ENCODE measurements at places on chromosomes 4 and X. TPM values are rescaled to one million over a fixed set of nuclear protein-coding genes. Genes with fewer than 3 reads are reported as not detected.

DNA sequence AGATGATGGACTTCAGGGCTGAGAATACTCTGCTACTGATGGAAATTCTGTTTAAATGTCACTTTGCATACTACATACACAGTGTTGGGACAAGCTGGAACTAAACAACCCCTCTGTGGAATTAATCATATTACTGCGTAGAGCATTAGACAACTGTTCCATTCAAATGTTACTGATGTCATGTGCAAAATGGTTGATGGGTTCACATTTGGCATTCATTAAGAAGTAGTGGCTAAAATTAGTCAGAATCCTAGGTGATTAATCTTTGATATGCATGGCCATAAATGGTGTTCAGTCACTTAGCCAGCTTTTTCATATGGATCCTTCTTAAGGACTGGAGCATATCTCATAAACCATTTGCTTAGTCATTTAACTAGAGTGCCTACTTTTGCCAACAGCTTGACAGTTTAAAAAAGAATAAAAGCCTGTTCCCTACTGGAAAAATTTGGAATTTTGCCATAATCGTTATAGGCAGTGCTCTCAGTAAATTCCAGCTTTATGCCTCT lies 105.2 kb downstream of the RNF150 start:
- no peak overlapping the region for H3K27ac ChIP-seq
- no peaks in the 10 kb centered on the region for H3K27me3 ChIP-seq
- H3K36me3 ChIP-seq, result no peaks in the 10 kb centered on the region
- DNase-seq, result no peak
- H3K4me3 ChIP-seq, result no peak overlapping the region

DNA sequence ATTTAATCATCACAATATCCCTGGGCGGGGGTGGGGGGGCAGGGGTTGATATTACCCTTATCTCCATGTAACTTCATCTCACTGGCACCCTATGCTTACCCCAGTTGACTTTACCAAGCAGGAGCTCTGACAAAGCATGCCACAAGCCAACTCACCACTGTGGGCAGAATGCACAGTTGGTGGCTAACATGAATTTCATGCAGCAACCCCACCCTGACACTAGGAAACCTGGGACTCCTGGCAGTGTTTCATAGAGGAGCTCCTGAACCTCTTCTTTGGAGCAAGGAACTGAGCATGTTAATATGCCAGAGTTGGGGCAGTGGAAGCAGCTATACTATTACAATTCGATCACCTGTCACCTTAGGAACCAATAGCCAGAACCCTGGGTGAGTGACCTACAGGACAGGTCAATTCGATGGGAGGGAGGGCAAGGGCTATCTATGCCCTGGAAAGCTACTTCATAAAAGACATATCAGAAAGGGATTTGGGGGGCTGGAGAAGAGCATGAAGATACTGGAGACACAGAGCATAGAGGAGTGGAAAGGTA lies 97.2 kb upstream of the ACSL4 start:
- no peaks in the 10 kb centered on the region for H3K36me3 ChIP-seq
- H3K27me3 ChIP-seq, result no peaks in the 10 kb centered on the region
- no peaks in the 10 kb centered on the region for H3K4me1 ChIP-seq
- no peak overlapping the region for H3K4me3 ChIP-seq
- no peak overlapping the region for H3K27ac ChIP-seq

GRCh38 chrX:12901486-12901885 lies 4.9 kb upstream of the TLR8 start:
- peak; percentile 67 for DNase-seq
- H3K36me3 ChIP-seq, result no peaks in the 10 kb centered on the region
- H3K27ac ChIP-seq, result no peak overlapping the region

DNA sequence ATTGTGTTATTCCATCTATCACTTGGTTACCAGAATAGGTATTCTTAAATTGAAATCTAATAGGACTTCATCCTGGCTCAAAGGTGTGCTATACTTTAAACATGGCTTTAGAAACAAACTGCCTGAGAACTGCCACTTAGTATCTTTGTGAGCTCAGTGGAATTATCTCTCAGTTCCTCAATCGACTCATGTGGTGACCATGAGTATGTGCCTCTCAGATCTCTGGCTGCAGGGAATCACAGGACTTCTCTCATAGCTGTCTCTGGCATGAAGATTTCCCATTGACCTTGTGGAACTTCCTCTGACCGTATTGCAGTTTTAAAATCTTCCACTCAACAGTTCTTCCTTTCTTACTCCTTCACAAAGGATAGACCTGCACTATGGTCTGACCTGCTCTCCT lies 681.9 kb upstream of the BOD1L1 start:
- DNase-seq, result no peak
- no peaks in the 10 kb centered on the region for H3K27me3 ChIP-seq
- H3K4me1 ChIP-seq, result no peaks in the 10 kb centered on the region
- H3K36me3 ChIP-seq, result no peaks in the 10 kb centered on the region
- no peak overlapping the region for H3K4me3 ChIP-seq

DNA sequence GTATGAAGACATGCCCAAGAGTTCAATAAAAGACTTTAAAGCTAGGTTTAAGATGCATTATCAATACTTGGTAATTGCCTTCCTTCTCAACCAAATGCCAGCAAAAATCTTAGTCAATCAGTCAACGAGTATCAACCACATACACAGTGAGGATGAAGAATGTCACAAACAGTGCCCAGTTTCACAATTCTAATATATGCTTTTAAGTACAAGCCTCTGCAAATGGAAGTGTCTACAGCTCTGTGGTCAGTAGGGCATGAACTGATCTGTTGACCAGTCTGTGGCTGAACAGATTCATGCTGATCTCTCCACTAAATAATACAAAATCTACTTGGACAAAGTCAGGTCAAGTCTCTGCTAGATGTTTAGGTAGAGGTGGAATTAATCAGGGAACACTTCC lies 27.9 kb downstream of the PPARGC1A start:
- H3K36me3 ChIP-seq, result no peaks in the 10 kb centered on the region
- H3K4me1 ChIP-seq, result peaks cover 2% of the 10 kb centered on the region
- DNase-seq, result no peak
- no peak overlapping the region for H3K4me3 ChIP-seq
- no peaks in the 10 kb centered on the region for H3K27me3 ChIP-seq

Gene PAPSS1
- total RNA-seq, result 70.8 TPM

DNA sequence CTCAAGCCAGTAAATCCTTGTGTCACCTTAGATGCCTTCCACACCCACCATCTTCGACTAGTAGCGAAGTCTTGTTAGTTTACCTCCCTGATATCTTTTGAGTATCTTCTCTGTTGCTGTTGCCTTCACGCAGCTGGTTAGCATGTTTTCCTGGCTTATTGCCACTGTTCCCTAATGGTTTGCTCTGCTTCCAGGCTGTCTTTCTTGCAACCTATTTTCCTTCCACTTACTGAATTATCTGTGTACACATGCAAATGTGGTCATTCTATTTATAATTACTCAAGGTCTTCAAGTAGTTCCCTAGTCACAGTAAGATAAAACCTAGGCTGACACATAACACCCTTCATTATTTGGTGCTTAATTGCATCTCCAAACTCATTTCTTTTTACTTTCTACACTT lies 89.5 kb downstream of the UGT8 start:
- no peak overlapping the region for H3K27ac ChIP-seq
- no peak for DNase-seq
- H3K27me3 ChIP-seq, result no peaks in the 10 kb centered on the region
- no peak overlapping the region for H3K4me3 ChIP-seq
- no peaks in the 10 kb centered on the region for H3K4me1 ChIP-seq
- H3K36me3 ChIP-seq, result no peaks in the 10 kb centered on the region

GRCh38 chr4:16686195-16686594 lies 212.2 kb downstream of the LDB2 start:
- H3K27me3 ChIP-seq, result no peaks in the 10 kb centered on the region
- H3K27ac ChIP-seq, result no peak overlapping the region
- no peak overlapping the region for H3K4me3 ChIP-seq
- H3K36me3 ChIP-seq, result no peaks in the 10 kb centered on the region
- DNase-seq, result no peak
- no peaks in the 10 kb centered on the region for H3K4me1 ChIP-seq

- no peak overlapping the region for H3K27ac ChIP-seq
- no peaks in the 10 kb centered on the region for H3K27me3 ChIP-seq
- DNase-seq, result no peak
- H3K4me3 ChIP-seq, result no peak overlapping the region
Measured at GRCh38 chrX:138923805-138924204, 212.3 kb upstream of the FGF13 start.

Gene CPZ
- 6.7 TPM for total RNA-seq

Gene PABPC1L2B
- not detected for total RNA-seq

Gene HTN3
- total RNA-seq, result not detected

GRCh38 chrX:65601530-65602220 lies 65.8 kb upstream of the MSN start:
- H3K27me3 ChIP-seq, result no peaks in the 10 kb centered on the region
- H3K4me1 ChIP-seq, result peaks cover 19% of the 10 kb centered on the region
- DNase-seq, result peak; percentile 86
- H3K27ac ChIP-seq, result peak overlapping the region; percentile 86
- H3K36me3 ChIP-seq, result no peaks in the 10 kb centered on the region
- H3K4me3 ChIP-seq, result no peak overlapping the region

GRCh38 chrX:153903238-153903980 lies 1.1 kb upstream of the AVPR2 start:
- H3K36me3 ChIP-seq, result no peaks in the 10 kb centered on the region
- DNase-seq, result no peak
- no peak overlapping the region for H3K27ac ChIP-seq

DNA sequence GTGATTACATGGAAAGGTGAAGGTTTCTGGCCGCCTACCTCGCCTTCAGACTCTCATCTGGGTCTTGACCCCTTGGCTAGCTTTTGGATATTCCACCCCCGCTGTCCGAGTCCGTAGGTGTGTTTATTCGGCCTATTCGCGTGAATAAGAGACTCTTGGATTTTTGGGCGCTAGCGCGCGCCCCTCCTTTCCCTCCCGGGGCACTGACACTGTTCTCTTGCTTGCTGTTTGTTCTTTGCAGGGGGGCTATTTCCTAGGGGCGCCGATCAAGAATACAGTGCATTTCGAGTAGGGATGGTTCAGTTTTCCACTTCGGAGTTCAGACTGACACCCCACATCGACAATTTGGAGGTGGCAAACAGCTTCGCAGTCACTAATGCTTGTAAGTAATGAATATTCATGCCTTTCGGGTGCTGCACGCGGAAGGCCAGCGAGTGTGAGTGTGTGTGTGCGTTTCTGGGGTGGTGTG lies 932 bp downstream of the GRIA2 start:
- H3K4me1 ChIP-seq, result peaks cover 3% of the 10 kb centered on the region
- H3K36me3 ChIP-seq, result no peaks in the 10 kb centered on the region
- H3K27ac ChIP-seq, result no peak overlapping the region
- no peak overlapping the region for H3K4me3 ChIP-seq
- DNase-seq, result no peak
- peaks cover 43% of the 10 kb centered on the region for H3K27me3 ChIP-seq

DNA sequence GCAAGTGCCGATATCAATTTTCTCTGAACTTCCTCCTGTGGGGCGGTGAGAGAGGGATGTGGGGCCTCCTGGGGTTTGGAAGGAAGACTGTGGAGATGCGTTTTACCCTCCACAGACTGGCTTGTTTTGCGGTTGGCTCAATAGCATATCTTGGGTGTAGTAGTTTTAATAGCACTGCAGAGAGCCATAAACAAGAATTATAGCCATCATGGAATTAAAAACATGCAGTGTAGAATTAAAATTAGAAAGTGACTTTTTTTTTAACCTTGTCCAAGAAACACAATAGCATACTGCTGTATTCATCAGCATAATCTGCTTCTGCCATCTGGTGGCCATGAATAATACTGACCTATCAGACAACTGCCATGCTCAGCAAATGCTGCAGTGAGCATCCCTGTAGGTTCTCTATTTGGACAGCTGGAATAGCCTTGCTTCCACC lies 47.3 kb upstream of the SCML1 start:
- H3K27ac ChIP-seq, result no peak overlapping the region
- H3K4me1 ChIP-seq, result no peaks in the 10 kb centered on the region
- no peak overlapping the region for H3K4me3 ChIP-seq
- no peaks in the 10 kb centered on the region for H3K36me3 ChIP-seq
- no peaks in the 10 kb centered on the region for H3K27me3 ChIP-seq

DNA sequence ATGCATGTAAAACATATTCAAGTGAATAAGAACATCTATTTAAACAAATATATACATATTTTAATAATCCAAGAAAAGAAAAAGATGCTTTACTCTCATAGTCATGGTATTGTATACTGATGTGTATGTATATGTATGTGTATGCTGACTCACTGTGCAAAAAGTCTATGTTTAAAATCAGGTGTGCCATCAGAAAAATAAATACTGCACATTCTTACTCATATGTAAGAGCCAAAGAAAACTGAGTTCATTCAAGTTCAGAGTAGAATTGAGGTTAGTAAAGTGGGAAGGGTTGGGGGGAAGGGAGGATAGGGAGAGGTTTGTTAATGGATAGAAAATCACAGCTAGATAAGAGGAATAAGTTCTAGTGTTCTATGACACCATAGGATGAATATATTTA lies 403.9 kb upstream of the SMIM31 start:
- no peaks in the 10 kb centered on the region for H3K36me3 ChIP-seq
- DNase-seq, result no peak
- no peak overlapping the region for H3K27ac ChIP-seq
- no peak overlapping the region for H3K4me3 ChIP-seq
- H3K27me3 ChIP-seq, result no peaks in the 10 kb centered on the region

DNA sequence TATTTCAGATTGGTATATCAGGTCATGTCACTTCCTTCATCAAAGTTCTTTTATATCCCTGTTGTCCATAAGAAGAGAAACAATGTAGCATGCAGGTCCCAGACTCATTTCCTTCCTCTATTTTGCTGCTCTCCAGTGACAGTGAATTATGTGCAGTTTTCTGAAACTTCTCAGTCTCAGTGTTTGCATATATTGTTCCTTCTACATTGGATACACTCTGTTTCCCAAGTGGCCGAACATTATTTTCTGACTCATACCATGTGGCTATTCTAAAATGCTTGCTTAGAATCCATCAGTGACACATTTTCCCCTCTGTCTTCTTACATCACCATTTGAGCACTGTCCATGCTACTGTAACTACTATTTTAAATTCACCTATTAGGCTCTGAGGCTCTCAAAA lies 305.7 kb downstream of the PDHA2 start:
- DNase-seq, result no peak
- no peak overlapping the region for H3K27ac ChIP-seq
- H3K4me3 ChIP-seq, result no peak overlapping the region
- no peaks in the 10 kb centered on the region for H3K27me3 ChIP-seq

- no peak for DNase-seq
- no peaks in the 10 kb centered on the region for H3K27me3 ChIP-seq
- H3K27ac ChIP-seq, result no peak overlapping the region
- no peaks in the 10 kb centered on the region for H3K4me1 ChIP-seq
- no peak overlapping the region for H3K4me3 ChIP-seq
Measured at GRCh38 chr4:168361365-168362024, 42.9 kb upstream of the DDX60 start.

Measured in upper lobe of right lung (tissue), 1 donor.